ENCODE measurements at places on chromosomes 2 and 18.

GRCh38 chr18:25225151-25225550 is 126.8 kb downstream of the ZNF521 start:
- DNase-seq, result no peak

DNA sequence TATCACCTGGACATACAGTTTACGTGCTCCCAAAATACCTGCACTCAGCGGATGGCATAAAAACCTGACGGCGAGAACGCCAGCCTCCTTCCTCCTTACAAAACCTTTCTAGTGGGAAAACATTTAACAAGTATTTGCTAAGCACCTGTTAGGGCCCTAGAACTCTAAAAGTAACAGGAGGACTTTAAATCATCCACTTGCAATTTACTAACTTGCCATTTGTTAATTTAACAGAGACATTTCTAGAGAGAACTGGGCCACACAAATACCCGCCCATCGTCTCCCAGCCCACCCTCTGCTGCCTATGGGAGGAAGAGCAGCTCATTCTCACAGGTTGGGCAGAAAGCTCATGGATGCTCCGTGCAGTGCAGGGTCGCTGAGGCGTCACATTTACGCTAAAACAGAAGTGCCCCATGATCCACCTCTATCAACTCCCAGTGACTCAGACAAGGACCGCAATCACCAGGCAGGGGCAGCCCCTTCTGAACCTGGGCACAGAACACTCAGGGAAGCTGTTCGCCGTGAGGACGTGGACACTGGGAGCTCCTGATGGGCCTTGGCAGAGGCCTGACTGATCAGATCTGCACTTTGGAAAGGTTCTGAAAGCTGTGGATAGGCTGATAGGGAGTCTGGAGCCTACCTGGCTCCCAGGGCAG is 106.9 kb downstream of the HDAC4 start:
- no peak for DNase-seq

DNA sequence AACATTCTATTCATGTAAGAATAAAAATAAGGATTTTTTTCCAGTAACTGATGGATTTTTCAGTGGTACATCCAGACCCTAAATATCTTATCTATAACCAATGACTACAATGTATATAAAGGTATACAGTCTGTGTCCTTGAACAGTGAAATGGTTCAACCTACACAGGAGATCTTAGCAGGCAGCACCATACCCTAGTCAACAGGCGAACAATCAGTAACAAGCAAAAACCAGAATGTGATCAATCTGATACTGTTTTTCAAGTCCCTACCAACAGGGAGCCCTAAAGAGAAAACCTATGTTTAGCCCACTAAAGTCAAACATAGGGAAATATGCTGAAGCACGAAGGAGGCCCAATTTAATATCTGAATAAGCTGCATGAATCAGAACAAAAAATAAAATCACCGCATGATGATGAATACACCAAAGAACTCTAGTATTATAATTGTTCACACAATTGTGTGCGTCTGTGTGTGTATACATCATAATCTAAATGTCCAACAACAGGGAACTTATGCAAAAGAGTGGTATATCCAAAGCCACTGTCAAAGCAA is 26.0 kb downstream of the PTPN2 start:
- DNase-seq, result no peak

DNA sequence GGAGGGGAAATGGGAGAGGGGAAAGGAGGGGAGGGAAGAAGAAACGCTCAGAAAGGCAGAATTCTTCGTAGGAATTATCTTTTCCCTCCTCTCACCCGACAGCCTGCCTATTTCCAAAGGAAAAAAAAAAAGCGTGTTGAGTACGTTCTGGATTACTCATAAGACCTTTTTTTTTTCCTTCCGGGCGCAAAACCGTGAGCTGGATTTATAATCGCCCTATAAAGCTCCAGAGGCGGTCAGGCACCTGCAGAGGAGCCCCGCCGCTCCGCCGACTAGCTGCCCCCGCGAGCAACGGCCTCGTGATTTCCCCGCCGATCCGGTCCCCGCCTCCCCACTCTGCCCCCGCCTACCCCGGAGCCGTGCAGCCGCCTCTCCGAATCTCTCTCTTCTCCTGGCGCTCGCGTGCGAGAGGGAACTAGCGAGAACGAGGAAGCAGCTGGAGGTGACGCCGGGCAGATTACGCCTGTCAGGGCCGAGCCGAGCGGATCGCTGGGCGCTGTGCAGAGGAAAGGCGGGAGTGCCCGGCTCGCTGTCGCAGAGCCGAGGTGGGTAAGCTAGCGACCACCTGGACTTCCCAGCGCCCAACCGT is at the start of gene GAD1:
Gene GAD1, plus strand, starts transcription at position 384 of the 589 bp plus-strand sequence. CDS start 1,705 bp downstream, outside the sequence.
- DNase-seq, result peak; percentile 56

- DNase-seq, result no peak
These were observed 122.5 kb downstream of the SOCS6 start for GRCh38 chr18:70411307-70411706.

- DNase-seq, result no peak
These were observed 88.6 kb upstream of the ID2 start for GRCh38 chr2:8593243-8593642.

GRCh38 chr18:24560511-24560981 is 100.1 kb downstream of the HRH4 start:
- DNase-seq, result peak; percentile 32

DNA sequence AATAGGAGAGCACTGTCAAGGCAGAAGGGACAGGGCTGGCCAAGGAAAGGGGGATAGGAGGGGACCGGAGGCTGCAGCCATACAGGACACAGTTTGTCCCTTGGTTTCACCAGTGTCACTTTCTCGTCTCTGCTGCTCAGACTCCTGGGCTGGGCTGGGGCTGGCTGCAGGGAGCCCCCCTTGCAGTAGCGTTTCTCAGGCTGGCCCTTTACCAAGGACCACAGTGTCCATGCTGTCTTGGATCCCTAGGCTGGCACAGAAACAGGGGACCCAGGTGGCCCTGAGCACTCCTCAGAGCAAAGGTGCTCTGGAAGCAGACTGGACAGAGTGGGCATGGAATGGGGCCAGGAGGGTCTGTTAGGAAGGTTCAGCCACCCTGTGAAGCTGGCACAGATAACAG is 34.8 kb downstream of the ATOH8 start:
- no peak for DNase-seq

GRCh38 chr2:217289907-217290280 is 430.0 kb upstream of the TNP1 start:
- DNase-seq, result peak; percentile 53

DNA sequence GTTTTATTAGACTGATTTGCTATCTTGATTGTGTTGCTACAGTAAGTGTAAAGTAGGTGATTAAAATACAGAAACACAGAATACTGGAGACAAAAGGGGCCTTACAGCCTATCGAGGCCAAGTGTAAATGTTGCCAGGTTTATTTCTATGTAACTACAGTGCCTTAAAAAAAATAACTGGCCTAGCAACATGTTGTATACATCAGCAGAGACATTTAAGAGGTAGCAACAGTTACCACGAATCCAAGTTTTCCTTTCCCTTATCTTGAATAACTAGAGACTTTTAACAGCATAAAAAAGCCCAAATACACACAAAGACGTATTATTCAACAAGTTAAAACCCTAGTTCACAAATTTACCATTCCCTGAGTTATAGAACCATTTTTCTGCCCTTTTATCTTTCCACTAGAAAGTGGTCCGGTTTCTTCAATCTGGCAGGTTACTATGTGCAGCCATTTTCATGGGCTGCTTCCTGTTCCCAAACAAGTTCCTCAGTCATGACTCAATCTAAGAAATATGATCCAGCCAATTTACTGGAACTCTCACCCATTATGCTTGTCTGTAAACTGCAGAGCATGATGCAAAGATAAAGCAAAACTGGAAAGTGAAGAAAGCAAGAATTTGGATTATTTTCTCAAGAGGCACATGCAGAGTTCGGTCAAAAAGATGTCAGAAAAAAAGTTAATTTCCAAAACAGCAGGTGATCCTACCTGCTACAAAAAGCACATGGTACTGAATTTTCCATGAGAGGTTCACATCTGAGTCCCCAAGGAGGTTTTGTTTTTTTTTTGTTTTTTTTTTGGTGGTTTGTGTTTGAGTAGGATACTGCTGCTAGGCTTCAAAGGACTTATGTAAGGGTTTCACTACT is 22.2 kb downstream of the NFE2L2 start:
- DNase-seq, result peak; percentile 97

- DNase-seq, result peak; percentile 57
These were observed 312.7 kb downstream of the TCF4 start for GRCh38 chr18:55275039-55275901.

GRCh38 chr2:5409898-5410381 is 282.2 kb upstream of the SOX11 start:
- DNase-seq, result no peak
